Naive thymus-derived CD8-positive, alpha-beta T cell (primary cell): ENCODE measurements at places on chromosomes 1 and 21. TPM values are rescaled to one million over a fixed set of nuclear protein-coding genes. Genes with fewer than 3 reads are reported as not detected.
A peak's percentile ranks its signal among the peaks of the same experiment; 100 is the strongest.

- H3K4me1 ChIP-seq = no peaks in the 10 kb centered on the region
- H3K36me3 ChIP-seq = no peaks in the 10 kb centered on the region
- H3K27ac ChIP-seq = no peak overlapping the region
- no peak for DNase-seq
Measured at GRCh38 chr1:98107256-98107655, 186.4 kb upstream of the DPYD start.

DNA sequence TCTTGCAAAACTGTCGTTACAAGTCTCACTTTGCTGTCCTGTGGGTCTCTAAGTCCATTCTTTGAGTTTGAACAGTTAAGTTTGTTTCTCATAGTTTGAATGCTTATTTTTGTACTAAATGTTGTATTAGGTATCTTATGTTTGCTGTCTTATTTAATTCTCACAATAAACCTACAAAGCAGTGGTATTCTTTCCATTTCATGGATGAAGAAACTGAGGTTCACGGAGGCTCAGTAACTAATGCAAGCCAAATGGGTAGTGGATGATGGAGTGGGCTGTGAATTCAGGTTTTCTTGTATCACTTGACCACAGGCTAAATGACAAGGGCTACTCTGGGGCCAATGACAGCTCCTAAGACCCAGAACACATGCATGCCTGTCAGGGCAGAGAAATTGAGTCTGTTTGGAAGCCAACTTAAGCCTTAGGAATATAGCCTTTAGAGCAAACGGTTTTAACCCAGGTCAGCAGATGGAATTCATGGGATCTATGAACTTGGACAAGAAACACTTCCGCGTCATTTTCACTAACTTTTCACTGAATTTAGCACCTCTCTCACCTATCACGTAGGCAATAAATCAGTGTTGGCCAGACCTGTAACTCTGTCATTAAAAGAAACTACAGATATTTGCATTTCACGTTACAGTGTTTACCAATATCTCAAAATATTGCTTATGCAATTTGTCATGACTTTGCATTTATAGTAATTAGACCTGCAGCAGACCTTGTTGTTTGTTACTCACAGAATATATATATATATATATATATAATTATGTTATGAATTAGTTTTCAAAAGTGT, 67.1 kb upstream of the TLR5 start:
- H3K36me3 ChIP-seq = no peaks in the 10 kb centered on the region
- no peak for DNase-seq
- H3K27ac ChIP-seq = no peak overlapping the region
- no peak overlapping the region for H3K4me3 ChIP-seq
- H3K27me3 ChIP-seq = no peaks in the 10 kb centered on the region

The LYST gene
- total RNA-seq = 27.2 TPM

GRCh38 chr1:117173006-117173405, 37.7 kb downstream of the VTCN1 start:
- H3K4me3 ChIP-seq = no peak overlapping the region
- no peaks in the 10 kb centered on the region for H3K36me3 ChIP-seq
- no peaks in the 10 kb centered on the region for H3K4me1 ChIP-seq
- DNase-seq = no peak
- H3K27ac ChIP-seq = no peak overlapping the region
- peaks cover 4% of the 10 kb centered on the region for H3K27me3 ChIP-seq

The NUDT4B gene
- not detected for total RNA-seq

The SSX2IP gene
- total RNA-seq = 11.4 TPM

GRCh38 chr1:159168043-159168442, 3.4 kb upstream of the CADM3 start:
- peaks cover 7% of the 10 kb centered on the region for H3K4me1 ChIP-seq
- H3K36me3 ChIP-seq = no peaks in the 10 kb centered on the region
- no peak for DNase-seq
- no peak overlapping the region for H3K4me3 ChIP-seq
- H3K27me3 ChIP-seq = peaks cover 67% of the 10 kb centered on the region

The RNU1-4 gene
- total RNA-seq = 3,449 TPM

The MPZ gene
- total RNA-seq = 12.2 TPM

DNA sequence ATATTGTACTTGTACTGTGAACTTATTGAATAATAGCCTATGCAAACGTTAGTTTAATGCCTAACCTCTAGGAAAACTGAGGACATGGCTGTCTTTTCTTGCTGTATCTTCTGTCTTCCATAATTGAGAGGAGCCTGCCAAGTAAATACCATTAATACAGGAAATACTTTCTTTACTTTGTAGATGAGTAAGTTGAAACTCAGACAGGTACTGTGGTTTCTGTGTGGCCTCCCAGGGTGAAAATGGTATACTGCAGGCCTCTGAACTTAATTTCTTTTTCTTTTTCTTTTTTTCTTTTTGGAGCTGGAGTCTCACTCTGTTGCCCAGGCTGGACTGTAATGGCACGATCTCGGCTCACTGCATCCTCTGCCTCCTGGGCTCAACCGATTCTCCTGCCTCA, 208.8 kb upstream of the ADGRL4 start:
- no peaks in the 10 kb centered on the region for H3K4me1 ChIP-seq
- H3K36me3 ChIP-seq = no peaks in the 10 kb centered on the region
- no peak overlapping the region for H3K4me3 ChIP-seq

DNA sequence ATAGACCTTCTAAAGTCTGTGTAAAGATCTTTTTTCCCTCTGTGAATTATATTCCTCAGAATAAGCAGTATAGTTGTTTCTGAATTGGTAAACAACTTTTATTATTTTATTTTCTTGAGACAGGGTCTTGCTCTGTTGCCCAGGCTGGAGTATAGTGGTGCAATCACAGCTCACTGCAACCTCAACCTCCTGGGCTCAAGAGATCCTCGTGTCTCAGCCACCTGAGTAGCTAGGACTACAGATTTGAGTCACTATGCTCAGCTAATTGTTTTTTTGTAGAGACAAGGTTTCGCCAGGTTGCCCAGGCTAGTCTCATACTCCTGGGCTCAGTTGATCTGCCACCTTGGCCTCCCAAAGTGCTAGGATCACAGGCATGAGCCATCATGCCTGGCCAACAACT, 26.6 kb upstream of the HMGN1 start:
- no peak for DNase-seq
- no peak overlapping the region for H3K4me3 ChIP-seq
- H3K27me3 ChIP-seq = no peaks in the 10 kb centered on the region
- H3K27ac ChIP-seq = no peak overlapping the region

GRCh38 chr1:5981009-5981380, 11.2 kb downstream of the NPHP4 start:
- no peaks in the 10 kb centered on the region for H3K27me3 ChIP-seq
- H3K4me3 ChIP-seq = no peak overlapping the region
- no peak for DNase-seq

The KLF17 gene
- total RNA-seq = not detected

DNA sequence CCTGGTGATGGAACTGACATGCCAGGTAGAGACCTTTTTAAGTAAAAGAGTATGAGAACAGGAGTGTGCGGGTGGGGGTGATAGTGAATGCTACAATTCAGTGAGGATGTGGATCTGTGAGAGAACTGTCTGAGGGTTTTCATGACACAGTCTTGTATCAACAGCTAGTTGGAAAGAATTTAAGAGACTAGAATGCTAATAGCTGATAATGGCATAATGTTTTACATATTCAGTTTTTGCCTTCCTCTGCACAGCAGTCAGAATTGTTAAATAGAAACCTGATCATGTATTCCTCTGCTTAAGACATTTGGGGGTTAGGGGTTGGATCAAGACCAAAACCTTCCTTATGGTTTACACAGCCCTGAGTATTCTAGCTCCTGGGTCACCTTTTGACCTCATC, 152.8 kb upstream of the ZRANB2 start:
- no peaks in the 10 kb centered on the region for H3K4me1 ChIP-seq
- H3K27ac ChIP-seq = no peak overlapping the region
- no peak for DNase-seq
- no peaks in the 10 kb centered on the region for H3K36me3 ChIP-seq
- H3K27me3 ChIP-seq = no peaks in the 10 kb centered on the region

The IGSF9 gene
- total RNA-seq = 0.16 TPM

DNA sequence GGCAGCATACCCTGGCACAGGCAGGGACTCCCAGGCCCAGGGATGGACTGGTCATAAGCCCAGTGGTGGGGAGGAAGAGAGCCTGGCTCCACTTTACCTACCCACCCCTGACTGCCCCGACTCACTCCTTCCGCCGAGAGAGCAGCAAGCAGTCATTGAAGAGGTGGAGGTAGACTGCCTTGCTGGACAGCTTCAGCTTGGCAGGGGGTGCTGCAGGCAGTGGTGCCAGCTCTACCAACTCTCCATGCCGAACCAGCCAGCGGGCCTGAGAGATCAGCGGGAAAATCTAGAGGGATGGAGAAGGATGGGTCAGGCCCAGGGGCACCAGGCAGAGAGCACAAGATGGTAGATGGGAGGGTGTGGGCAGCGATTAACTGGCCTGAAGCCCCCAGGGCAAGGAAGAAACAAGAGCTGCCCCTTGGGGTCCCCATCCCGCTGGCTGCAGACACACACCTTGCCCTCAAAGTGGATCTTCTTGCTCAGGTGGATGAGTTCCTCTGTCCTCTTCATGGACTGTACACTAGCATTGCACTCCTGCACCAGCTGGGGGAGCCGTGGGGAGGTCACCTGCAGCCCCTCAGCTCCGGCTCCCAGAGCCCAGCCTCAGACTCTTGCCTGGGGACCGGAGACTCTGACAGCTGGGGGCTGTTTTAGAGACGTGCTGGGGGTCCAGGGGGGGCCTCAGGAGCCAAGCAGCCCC, 7.7 kb downstream of the ARHGEF19 start:
- H3K36me3 ChIP-seq = no peaks in the 10 kb centered on the region
- H3K4me3 ChIP-seq = peak overlapping the region; percentile 67
- peak overlapping the region; percentile 23 for H3K27ac ChIP-seq
- peaks cover 12% of the 10 kb centered on the region for H3K4me1 ChIP-seq
- peak; percentile 21 for DNase-seq

The ETV3L gene
- not detected for total RNA-seq

DNA sequence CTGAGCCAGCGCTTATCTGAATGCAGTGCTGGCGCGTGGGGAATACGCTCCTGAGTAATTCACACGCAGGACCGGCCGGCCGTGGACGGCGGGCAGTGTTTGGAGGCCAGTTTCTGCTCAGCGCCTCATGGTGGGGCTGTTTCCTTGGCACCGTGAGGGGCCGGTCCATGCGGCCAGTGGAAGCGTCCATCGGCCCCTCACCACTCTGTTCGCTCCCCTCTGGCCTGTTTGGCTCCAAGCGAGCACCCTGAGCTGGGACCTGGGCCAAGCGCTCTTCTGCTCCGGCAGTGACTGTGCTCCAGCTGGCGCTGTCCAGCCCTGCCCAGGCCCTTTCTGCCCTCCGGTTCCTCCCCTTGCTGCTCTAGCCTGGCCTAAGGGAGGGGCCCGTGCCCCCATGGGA, 16.3 kb upstream of the PLCH2 start:
- H3K36me3 ChIP-seq = no peaks in the 10 kb centered on the region
- H3K27ac ChIP-seq = no peak overlapping the region
- no peak for DNase-seq
- peaks cover 6% of the 10 kb centered on the region for H3K4me1 ChIP-seq
- no peak overlapping the region for H3K4me3 ChIP-seq

- H3K4me3 ChIP-seq = no peak overlapping the region
- H3K36me3 ChIP-seq = no peaks in the 10 kb centered on the region
- peaks cover 27% of the 10 kb centered on the region for H3K27me3 ChIP-seq
- DNase-seq = no peak
- no peak overlapping the region for H3K27ac ChIP-seq
Measured at GRCh38 chr1:30110846-30111245, 612.5 kb downstream of the MATN1 start.

DNA sequence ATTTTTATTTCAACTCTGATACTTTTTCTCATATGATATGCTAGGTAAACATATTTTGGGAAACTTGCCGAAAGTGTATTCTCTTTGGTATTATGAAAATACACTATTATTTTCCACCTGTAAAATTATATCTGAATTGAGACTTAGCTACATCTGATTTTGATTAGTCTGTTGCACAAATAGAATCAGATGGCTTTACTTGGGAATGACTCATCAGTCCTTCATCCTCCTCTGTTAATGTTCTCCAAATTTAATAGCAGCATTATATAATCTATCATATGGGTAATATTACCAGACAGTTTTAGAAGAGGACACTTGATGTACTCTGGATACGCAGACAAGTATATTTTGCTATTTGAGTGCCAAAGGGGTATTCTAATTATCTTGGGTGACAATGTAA, 245.3 kb downstream of the CTH start:
- H3K27ac ChIP-seq = no peak overlapping the region
- no peaks in the 10 kb centered on the region for H3K4me1 ChIP-seq
- no peak overlapping the region for H3K4me3 ChIP-seq
- peaks cover 5% of the 10 kb centered on the region for H3K27me3 ChIP-seq
- no peak for DNase-seq

- H3K4me1 ChIP-seq = peaks cover 58% of the 10 kb centered on the region
- H3K27me3 ChIP-seq = no peaks in the 10 kb centered on the region
- H3K4me3 ChIP-seq = peak overlapping the region; percentile 37
- H3K36me3 ChIP-seq = peaks cover 7% of the 10 kb centered on the region
Measured at GRCh38 chr1:160665330-160666078, 18.7 kb upstream of the SLAMF1 start.

DNA sequence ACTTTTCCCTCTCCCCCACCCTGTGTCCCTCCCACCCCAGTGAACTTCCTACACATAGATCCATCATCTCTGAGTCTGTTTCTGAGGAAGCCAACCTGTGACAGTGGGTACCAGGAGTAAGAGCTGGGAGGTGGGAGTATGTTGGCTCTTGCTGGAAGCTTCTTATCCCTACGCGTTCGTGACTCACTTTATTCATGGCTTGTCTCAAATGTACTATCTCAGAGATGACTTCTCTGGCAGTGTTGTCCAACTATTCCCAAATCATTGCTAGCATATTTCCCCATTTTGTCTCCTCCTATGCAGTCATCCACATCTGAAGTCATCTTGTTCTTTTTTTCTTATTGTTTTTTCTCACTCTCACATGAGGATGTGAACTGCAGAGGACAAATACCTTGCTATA, 88.0 kb downstream of the HIVEP3 start:
- no peak overlapping the region for H3K4me3 ChIP-seq
- DNase-seq = no peak
- H3K4me1 ChIP-seq = peaks cover 2% of the 10 kb centered on the region
- no peaks in the 10 kb centered on the region for H3K36me3 ChIP-seq
- H3K27ac ChIP-seq = no peak overlapping the region
- H3K27me3 ChIP-seq = no peaks in the 10 kb centered on the region

GRCh38 chr1:99886179-99886578, 36.0 kb downstream of the AGL start:
- no peaks in the 10 kb centered on the region for H3K36me3 ChIP-seq
- H3K27ac ChIP-seq = no peak overlapping the region
- H3K4me3 ChIP-seq = no peak overlapping the region
- no peak for DNase-seq
- H3K27me3 ChIP-seq = no peaks in the 10 kb centered on the region

DNA sequence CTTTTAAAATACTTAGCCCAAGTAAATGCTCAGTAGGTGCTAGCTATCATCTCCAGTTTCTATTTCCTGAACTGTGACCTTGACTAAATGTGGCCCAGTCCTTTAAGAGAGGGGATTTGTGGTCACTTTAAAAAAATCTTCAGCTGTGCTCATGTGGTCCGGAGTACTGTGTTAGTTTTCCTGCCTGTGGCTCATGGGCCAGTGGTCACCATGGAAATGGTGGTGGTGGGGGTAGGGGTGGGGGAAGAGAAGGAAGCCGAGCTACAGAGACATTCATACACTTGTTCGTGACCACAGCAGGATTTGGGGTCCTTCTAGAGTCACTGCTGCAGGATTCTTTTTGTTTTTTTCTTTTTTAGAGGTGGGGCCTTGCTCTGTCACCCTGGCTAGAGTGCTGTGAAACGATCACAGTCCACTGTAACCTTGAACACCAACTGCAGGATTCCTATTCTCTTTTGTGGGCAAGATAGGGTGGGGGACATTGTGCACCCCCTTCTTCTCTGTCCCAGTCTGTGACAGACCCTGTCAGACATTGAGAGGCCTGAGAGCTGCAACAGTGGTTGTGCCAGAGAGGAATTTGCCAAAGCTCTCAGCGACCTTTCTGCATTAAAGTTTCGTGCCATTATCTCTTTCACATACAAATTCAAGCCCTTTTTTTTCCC, 25.8 kb downstream of the KIF26B start:
- H3K36me3 ChIP-seq = no peaks in the 10 kb centered on the region
- H3K4me3 ChIP-seq = no peak overlapping the region
- no peaks in the 10 kb centered on the region for H3K27me3 ChIP-seq
- no peak for DNase-seq
- H3K4me1 ChIP-seq = no peaks in the 10 kb centered on the region
